NCI-H2081 (cell line): ENCODE measurements at places on chromosomes 13 and 19.

DNA sequence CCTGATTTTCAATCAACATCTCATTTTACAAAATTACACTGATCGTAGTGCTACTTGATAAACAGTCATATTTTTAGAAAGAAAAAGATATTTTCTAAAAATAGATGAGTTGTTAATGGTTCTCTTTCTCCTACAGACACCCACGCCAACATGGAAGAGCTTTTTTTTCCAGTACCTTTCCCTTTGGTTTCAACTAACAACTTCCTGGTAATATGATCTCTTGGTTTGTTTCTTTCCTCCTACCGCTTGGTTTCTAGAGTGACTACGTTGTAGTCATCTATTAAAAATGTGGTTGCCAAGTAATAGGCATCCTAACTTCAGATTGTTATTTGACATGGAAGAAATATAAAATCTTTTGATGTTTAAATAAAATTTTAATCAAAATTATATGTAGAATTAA is 189.0 kb downstream of the LACC1 start:
- DNase-seq: peak; percentile 8

DNA sequence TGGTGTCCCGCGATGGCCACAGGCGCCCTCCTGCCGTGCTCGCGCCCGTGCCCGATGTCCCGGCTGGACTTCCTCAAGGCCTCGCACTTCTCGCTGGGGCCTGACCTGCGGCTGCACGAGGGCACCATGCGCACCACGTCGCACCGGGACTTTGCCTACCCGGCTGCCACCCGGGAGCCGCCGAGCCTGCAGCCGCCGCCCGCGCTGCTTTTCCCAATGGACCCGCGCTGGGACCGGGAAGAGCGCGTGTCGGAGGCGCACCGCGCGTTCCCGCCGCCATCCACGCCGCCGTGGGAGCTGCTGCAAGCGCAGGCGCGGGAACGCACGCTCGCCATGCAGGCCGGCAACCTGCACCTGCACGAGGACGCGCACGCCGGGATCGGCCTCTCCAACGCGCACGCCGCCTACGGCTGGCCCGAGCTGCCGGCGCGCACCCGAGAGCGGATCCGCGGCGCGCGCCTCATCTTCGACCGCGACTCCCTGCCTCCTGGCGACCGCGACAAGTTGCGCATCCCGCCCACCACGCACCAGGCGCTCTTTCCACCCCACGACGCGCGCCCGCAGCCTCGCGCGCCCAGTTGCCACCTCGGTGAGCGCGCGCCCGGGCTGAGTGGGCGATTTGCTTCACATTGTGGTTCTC is 12.1 kb upstream of the PEX11G start:
- DNase-seq: peak; percentile 92

- DNase-seq: no peak
Measured at GRCh38 chr19:35090160-35090505, 25.5 kb upstream of the FXYD3 start.

DNA sequence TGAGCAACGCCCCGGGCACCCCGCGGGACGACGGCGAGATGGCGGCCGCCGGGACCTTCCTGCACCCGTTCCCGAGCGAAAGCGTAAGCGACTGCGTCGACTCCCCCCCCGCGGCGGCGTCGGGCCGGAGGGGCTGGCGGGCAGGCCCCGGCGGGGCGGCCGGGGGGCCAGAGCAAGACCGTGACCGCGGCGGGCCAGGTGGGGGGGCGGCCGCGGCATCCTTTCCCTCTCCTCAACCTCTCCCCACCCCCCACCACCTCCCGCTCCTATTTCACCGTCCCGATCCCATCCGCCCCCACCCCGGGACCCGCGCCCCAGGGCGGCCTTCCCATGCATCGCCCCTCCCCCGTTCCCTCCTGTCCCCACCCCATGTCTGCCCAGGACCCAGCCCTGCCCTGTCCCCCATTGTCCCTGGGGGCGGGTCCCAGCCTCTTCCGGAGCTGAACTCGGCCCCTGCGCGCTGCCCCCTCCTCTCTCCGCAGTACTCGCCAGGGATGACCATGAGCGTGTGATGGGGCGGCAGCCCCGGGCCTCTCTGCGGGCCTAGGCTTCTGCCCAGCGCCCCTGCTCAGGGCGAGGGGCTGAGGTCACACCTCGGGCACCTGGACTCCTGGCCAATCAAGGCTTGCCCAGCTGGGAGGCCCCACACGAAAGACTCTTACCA is 4.1 kb downstream of the ISYNA1 start:
- DNase-seq: no peak

- DNase-seq: no peak
Measured at GRCh38 chr13:43472980-43473379, 313.8 kb downstream of the ENOX1 start.

DNA sequence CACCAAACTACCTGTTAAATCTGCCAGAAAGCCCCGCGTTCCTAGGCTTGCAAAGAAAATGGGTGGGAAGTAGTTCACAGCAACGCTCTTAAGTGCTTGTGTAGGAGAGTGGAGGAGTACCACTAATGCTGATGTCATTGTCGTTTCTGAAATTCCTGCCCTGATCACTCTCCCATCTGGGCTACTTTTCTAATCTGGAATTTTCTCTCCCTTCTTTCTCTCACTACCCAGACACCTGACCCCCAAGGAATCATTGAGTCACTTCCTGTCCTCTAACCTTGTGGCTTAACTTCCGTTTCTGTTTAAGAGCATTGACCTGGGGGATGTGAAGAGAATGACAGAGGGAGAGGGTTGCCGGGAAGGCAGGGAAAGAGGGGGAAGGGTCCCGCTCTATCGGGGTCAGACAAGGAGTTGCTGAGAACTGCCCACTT is 98.7 kb downstream of the STARD13 start:
- no peak for DNase-seq

- DNase-seq: no peak
Measured at GRCh38 chr19:29623726-29624488, 17.8 kb downstream of the POP4 start.

DNA sequence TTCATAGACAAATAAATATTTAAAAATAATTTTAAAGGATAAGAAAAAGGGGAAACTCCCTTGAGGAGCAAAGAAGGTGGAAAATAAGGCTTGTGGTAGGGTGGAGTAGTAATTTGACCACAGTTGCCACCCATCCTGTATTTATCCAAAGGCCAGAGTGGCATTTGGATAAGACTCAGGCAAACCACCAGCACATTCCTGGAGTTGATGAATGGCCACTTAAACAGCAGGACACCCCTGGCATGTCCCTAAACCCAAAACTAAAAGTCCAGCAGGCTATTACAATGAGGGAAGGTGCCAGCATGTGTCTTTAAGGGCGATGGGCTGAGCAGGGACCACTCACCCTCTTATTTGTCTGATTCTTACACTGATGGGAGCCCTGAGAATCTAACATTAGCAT is 9.8 kb upstream of the FRY start:
- no peak for DNase-seq

DNA sequence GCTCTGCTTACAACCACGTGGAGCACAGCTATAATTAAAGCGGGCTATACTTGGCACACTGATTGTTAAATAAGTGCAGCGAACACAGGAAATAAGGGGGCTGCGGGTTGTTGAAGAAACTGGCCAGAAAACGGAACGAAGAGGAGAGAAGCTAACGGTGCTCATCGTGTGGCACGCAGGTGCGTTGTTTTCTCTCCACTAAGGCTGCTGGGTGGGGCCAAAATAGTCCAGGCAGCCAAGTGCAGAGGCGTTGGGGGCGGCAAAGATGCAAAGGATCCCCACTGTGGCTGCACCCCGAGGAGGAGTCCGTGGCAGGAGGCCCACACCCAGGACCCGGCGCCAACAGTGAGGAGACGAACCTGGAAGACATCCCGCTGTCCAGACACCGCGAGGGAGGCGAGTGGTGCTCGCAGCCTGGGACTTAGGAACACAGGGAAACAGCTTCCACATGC is 8.1 kb upstream of the ARL11 start:
- DNase-seq: peak; percentile 15

DNA sequence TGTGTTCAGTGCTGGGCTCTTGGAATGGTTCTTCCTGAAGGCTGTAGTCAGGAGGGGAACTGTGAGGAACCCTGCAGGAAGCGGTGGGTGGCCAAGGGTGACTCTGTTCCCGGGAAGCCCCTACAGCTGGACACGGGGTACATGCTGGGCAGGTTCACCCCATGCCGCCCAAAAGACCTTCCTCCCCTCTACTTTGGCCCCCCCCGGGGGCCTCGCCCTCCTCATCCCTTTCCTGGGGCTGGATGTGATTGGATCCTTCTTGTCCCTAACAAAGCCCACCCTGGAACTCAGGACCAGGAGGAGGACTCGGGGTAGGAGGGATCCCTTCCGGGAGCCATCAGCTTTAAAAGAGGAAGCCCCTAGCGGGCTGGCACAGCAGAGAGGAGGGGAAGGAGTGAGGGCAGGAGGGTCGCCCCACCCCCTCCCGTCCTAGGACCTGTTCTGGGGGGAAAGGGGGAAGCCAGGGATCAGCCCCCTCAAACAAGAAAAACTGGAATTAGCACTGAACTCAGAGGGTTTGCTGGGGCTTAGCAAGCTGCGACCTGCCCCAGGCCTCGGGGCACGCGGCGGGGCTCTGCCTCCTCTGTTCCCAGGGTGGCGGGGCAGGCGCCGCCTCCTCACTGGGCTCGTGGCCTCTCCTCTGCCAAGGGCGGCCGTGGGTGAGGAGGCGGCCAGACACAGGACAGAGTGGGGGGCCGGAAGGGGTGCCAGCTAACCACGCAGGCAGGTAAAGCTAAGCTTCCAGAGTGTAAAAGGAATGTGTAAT is 4.0 kb downstream of the CEBPA start:
- DNase-seq: no peak

GRCh38 chr13:42038661-42039456 is 9.6 kb upstream of the DGKH start:
- no peak for DNase-seq

DNA sequence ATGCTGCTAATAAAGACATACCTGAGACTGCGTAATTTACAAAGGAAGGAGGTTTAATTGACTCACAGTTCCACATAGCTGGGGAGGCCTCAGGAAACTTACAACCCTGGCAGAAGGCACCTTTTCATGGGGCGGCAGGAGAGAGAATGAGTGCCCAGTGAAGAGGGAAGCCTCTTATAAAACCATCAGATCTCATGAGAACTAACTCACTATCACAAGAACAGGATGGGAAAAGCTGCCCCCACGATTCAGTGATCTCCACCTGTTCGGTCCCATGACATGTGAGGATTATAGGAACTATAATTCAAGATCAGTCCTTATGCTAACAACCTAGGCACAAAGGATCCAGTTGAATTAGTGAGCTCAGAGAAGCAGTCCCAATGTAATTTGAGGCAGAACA is 59.4 kb downstream of the GPC6 start:
- DNase-seq: no peak

GRCh38 chr13:27918918-27919658 is 712 bp upstream of the PDX1 start:
- no peak for DNase-seq

DNA sequence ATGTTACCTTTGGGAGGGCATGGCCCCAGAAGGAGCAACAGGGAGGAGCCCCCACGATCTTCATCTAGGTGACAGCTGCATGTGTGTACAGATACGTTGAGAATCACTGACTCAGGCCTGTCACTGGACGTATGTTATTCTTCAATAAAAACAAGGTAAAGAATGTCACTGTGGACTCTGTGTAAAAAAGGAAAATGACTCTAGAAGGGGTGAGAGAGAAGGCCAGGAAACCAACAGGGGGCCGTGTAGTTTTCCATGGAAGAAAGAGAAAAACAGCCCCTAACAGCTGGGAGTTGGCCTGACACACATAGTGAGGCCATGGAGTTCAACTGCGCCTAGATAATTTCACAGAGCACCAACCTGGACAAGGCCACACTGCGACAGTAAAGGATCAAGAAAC is 1.9 kb upstream of the LYPD3 start:
- no peak for DNase-seq

DNA sequence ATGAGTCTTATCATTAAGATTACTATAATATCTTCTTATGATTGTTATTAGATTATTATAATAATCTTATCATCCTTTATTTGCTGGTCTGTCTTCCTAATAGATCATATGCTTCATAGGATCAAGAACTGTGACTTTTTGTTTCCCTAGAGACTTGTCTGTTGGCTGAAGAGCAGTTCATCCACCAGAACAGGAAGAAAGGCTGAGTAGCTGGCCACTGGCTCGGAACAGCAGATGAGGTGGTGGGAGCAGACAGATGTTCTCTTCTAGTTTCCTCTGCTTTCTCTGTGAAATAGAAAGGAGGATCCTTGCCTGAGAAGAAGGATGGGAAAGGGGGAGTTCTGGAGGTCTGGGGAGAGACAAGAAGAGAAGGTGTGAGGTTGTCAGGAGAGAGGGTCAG is 120.0 kb downstream of the CCNA1 start:
- no peak for DNase-seq

GRCh38 chr13:90416519-90416918 is 931.0 kb upstream of the MIR17HG start:
- no peak for DNase-seq

- DNase-seq: no peak
Measured at GRCh38 chr19:17969096-17969792, 2.3 kb downstream of the KCNN1 start.

GRCh38 chr19:34676697-34677385 is at the start of gene SCGB2B2:
Gene SCGB2B2 (minus strand): TSS chr19:34677159. CDS start chr19:34594563, 82,596 bp downstream.
- DNase-seq: peak; percentile 43

DNA sequence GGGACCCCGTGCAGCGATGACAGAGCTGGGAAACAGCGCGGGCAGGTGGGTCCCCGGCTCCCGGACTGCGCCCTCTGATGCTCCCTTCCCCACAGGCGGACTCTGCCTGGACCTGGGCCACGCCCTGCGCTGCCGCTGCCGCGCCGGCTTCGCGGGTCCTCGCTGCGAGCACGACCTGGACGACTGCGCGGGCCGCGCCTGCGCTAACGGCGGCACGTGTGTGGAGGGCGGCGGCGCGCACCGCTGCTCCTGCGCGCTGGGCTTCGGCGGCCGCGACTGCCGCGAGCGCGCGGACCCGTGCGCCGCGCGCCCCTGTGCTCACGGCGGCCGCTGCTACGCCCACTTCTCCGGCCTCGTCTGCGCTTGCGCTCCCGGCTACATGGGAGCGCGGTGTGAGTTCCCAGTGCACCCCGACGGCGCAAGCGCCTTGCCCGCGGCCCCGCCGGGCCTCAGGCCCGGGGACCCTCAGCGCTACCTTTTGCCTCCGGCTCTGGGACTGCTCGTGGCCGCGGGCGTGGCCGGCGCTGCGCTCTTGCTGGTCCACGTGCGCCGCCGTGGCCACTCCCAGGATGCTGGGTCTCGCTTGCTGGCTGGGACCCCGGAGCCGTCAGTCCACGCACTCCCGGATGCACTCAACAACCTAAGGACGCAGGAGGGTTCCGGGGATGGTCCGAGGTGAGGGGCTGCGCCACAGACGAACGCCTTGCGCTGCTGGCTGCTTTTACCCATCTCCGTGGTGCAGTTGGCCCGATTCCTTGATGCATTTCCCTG is 7.8 kb upstream of the SELENOV start:
- DNase-seq: peak; percentile 65

GRCh38 chr13:90108547-90108946 is 1238.9 kb upstream of the MIR17HG start:
- no peak for DNase-seq
